HT1080 (cell line): ENCODE measurements at places on chromosomes 4 and X. TPM values are rescaled to one million over a fixed set of nuclear protein-coding genes. Genes with fewer than 3 reads are reported as not detected.

Gene RBM41
- total RNA-seq: 6.3 and 8.1 TPM in 2 replicates

Gene PNMA6F
- not detected in 2 replicates for total RNA-seq

Gene GPM6B
- 0.43 and 1.6 TPM in 2 replicates for total RNA-seq

Gene PPP1R2C
- not detected in 2 replicates for total RNA-seq

Gene JCHAIN
- total RNA-seq: not detected in 2 replicates

Gene FGF16
- not detected in 2 replicates for total RNA-seq

Gene PPP2R2C
- 23.5 and 31.7 TPM in 2 replicates for total RNA-seq

Gene SLC34A2
- total RNA-seq: not detected in 2 replicates

Gene NAP1L2
- 0.67 and 0.80 TPM in 2 replicates for total RNA-seq

Gene OTUD6A
- total RNA-seq: not detected in 2 replicates

Gene DCAF4L1
- total RNA-seq: 0.19 and 0.33 TPM in 2 replicates

Gene CPZ
- total RNA-seq: not detected in 2 replicates

Gene ADGRG2
- total RNA-seq: 0.06 TPM in 1 of 2 replicates, not detected in the other

Gene BMPR1B
- 3.2 and 4.7 TPM in 2 replicates for total RNA-seq

Gene FMR1NB
- not detected in 2 replicates for total RNA-seq

Gene PHKA1
- total RNA-seq: 6.9 and 8.3 TPM in 2 replicates

Gene HTT
- 14.7 and 19.1 TPM in 2 replicates for total RNA-seq

Gene FGD1
- total RNA-seq: 4.9 and 7.5 TPM in 2 replicates
